HL-60 (cell line): ENCODE measurements at places on chromosomes 1 and 21.

DNA sequence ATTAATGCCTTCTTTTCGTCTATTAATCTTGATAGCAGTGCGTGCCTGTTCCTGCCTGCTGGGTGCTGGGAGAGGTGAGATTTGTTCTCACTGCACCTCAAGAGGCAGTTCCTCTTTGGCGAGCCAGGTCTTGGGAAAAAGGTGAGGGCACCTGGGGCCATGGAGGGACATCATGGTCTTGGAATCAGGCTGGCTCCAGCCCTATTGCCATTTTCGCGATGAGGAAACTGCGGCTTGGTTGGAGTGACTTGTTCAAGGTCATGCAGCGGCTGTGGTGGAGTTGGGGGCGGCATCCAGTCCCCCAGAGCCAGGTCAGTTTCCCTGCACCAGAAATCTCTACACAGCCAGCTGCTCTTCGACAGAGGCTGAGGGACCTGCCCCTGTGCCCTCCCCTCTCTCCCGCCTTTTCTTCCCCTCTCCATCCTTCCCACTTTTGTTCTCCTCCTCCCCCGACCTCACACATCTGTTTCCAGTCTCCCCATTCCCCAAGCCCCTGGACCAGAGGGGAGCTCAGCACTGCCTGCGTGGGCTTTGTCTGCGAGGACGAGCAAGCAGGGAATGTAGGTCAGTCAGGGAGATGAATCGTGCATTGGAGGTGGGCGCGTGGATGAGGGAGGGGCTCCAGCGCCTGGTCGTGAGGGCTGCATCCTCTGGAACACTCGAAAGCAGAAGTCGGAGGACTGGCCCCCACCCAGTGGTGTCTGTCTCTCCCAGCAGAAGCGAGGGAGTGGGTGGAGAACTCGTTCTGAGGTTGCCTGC, 135.1 kb downstream of the ACTL8 start:
- no peak for DNase-seq

GRCh38 chr1:231951374-231951773, 324.8 kb downstream of the DISC1 start:
- no peak for DNase-seq

GRCh38 chr1:71088645-71089287, 7.9 kb upstream of the ZRANB2 start:
- no peak for DNase-seq

- no peak for DNase-seq
Measured at GRCh38 chr1:108815566-108815965, 41.3 kb downstream of the AKNAD1 start.

DNA sequence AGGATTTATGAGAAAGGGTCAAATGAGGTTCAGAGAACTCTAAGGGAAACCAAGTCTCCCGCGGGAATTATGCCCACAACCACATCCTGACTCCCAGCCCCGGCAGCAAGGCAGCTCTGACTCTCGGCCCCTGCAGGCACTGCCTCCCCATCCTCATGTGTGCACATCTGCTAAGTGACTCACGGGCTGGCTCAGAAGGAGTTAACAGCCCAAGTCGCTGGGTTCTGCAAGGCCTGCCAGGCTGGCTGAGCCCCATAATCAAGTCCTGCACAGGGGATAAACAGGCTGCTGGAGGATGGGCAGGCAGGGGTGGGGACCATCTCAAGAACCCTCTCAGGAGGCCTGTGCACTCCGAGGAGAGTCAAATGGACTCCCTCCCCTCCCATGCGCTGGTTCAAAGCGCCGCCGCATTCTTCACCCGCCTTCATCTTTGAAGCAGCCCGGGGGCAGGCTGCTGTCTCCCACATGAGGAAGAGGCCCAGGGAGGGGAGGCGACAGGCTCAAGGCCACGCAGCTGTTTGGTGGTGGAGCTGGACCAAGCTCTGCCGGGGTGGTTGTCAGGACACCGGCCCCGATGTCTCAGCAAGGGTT, 344.3 kb downstream of the MATN1 start:
- no peak for DNase-seq

DNA sequence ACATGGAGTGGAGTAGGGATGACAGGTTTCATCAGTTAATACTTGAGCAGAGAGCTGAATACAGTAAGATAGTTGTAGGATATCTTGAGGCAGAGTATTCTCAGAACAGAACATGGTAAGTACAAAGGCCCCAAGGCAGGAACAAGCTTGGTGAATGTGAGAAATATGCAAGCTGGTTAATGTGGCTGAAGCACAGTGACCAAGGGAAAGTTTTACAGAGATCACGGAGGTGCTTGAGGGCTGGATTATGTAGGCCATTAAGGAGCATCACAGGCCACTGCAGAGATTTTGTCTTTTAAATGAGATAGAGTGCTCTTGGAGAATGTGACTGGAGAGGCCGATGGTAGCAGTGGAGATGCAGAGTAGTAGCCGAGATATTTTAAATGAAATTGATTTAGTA, 54.0 kb upstream of the BOLA1 start:
- DNase-seq: peak; percentile 1

- DNase-seq: peak; percentile 34
Measured at GRCh38 chr1:244860914-244861610, 3.3 kb downstream of the HNRNPU start.

DNA sequence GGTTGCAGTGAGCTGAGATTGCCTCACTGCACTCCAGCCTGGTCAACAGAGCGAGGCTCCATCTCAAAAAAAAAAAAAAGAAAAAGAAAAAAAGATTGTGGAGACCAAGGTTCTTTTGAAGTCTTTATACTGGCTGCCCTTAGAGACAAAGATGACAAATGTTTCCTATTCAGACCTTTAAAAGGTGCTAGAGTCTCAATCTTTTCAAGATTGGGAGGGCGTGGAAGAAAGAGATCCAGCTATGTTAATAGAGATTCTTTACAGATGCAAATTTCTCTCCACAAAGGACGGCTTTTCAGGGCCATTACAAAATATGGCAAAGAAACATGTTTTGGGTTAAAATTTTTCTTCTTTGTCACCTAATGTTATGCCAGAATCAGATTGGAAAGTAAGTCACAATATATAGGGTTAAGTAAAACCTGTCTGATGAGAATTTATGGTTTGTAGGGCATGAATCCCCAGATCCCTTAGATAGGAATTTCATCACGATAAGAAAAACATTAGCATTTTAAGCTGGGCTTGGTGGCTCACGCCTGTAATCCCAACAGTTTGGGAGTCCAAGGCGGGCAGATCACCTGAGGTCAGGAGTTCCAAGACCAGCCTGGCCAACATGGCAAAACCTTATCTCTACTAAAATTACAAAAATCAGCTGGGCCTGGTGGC, 13.0 kb upstream of the MORC3 start:
- DNase-seq: no peak

GRCh38 chr21:34734696-34735095, 65.9 kb downstream of the CLIC6 start:
- DNase-seq: no peak

DNA sequence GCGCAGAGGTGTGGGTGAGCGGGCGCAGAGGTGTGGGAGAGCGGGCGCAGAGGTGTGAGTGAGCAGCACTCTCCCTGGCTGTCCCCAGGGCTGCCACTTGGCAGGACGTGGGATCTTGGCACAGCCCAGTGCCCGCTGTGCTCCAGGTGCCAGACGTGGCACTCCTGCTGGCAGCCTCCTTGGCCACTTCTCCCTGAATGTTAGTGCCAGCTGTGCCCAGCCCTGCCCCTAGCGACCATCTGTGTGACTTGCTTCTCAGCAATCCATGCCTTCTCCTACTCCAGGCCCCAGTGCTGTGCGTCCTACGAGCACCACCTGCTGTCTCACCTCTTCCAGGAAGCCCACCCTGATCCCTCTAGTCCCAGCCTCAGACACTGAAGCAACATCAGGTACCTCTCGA, 30.5 kb downstream of the KRTAP10-1 start:
- DNase-seq: peak; percentile 67

DNA sequence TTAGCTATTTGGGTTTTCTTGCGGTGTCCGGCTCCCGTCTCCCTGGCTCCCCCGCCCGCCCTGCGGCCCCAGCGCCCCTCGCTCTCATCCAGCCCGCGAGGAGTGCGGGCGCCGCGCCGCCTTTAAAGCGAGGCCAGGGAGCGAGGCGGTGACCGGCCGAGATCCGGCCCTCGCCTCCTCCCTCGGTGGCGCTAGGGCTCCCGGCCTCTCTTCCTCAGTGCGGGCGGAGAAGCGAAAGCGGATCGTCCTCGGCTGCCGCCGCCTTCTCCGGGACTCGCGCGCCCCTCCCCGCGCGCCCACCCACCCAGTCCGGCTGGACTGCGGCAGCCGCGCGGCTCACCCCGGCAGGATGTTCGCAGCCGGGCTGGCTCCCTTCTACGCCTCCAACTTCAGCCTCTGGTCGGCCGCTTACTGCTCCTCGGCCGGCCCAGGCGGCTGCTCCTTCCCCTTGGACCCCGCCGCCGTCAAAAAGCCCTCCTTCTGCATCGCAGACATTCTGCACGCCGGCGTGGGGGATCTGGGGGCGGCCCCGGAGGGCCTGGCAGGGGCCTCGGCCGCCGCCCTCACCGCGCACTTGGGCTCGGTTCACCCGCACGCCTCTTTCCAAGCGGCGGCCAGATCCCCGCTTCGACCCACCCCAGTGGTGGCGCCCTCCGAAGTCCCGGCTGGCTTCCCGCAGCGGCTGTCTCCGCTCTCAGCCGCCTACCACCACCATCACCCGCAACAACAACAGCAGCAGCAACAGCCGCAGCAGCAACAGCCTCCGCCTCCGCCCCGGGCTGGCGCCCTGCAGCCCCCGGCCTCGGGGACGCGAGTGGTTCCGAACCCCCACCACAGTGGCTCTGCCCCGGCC, 492 bp downstream of the HLX start:
- no peak for DNase-seq

DNA sequence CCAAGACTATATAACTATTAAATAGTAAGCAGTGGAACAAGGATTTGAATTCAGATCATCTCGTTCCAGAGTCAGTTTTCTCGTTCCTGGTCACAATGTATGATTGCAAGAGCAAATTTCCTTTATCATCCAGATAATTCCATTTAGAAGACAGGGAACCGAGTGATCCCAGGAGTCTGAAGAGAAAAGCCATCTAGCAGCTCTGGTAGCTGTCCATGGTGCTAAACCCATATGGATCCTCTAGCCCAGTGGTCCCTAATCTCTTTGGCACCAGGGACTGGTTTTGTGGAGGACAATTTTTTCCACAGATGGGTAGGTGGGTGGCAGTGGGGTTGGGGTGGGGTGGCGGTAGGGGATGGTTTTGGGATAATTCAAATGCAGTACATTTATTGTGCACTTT, 229.4 kb downstream of the PTPRU start:
- no peak for DNase-seq

DNA sequence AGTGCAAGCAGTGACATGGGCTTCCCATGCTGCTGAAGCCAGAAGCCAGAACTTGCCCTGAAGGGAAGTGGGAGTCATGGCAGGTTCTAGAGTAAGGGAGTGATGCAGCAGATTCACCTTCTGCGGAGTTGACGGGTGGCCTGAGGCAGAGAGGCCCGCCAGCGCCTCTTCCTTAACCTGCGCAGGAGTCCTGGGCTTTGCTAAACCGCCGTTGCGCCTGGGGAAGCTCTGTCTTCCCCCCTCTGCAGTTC, 67.3 kb downstream of the OBSCN start:
- peak; percentile 25 for DNase-seq
